Large intestine (tissue), 12 donors: ENCODE measurements at places on chromosomes 13 and 19. TPM values are rescaled to one million over a fixed set of nuclear protein-coding genes. Genes with fewer than 3 reads are reported as not detected.

The CEACAM3 gene
- polyA plus RNA-seq: 0.36 TPM

DNA sequence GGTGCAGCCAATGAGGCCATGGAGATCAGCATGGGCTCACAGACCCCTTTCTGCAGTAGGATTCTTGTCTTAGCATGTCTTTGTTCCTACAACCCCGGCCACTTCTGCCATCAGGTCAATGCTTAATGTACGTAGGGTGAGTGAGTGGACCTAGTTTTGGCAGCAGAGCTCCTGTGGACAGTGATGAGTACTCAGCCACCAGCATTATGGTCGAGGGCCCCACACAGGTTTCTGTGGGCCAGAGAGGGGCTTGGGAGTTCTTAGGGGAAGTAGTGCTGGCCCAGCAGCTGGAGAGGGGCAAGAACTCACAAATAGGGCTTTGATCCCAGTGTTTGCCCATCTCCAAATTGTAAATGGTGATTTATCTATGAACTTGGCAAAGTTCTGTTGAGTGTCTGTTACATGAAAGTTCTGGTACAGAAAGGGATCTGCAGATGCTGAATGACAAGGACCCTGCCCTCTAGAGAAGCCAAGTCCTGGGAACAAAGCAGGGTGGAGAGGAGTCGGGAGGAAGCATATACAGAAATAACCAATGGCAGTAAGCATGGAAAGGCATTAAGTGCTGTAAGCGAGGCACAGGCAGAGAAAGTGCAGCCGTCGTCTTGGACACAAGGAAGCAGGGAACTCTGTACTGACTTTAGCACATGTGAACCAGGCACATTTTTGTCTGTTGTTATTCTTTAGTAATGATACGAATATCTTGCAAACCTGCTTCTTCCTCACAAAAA lies 185.1 kb downstream of the MTUS2 start:
- DNase-seq: no peak

- DNase-seq: peak; percentile 28
Observed at GRCh38 chr19:18657590-18658365, 20.9 kb downstream of the KLHL26 start.

The LAMP1 gene
- polyA plus RNA-seq: 215 TPM

The ZNF229 gene
- 9.2 TPM for polyA plus RNA-seq

GRCh38 chr19:29702161-29702962 lies 12.7 kb downstream of the C19orf12 start:
- DNase-seq: no peak

The ZNF726 gene
- 4.5 TPM for polyA plus RNA-seq

The ZNF584 gene
- 7.1 TPM for polyA plus RNA-seq

- peak; percentile 33 for DNase-seq
Observed at GRCh38 chr19:8445488-8446001, 770 bp downstream of the HNRNPM start.

DNA sequence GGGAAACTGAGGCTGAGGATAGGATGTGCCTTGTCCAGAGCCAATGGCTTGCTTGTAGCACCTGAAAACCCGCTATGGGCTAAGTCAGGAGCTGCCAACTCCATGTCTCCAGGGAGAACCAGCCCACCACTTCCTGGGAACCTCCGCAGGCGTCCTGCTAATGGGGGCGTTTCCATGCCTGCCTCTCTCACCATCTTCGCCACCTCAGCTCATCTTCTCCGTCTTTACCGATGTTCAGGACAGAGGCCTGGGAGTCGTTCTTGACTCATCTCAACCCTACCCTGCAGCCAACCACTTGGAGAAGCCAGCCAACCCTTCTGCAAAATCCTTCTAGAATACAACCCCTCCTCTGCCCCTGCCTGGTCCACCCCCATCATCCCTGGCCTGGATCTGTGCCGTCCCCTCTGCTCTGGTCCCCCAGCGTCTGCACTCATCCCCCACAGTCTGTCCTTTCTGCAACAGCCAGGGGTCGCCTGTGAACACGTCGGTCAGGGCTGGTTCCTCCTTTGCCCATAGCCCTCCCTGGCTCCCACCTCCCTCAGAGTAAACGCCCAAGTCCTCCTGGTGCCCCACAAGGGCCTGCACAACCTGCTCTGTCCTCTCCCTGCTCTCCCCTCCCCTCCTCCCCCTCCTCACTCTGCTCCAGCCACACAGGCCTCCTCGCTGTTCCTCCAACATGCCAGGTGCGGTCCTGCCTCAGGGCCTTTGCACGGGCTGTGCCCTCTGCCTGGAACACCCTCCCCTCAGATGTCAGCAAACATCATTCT lies 31.0 kb downstream of the PTPRS start:
- DNase-seq: no peak

GRCh38 chr13:23377983-23378632 lies 55.4 kb downstream of the SACS start:
- DNase-seq: no peak

The PSG4 gene
- polyA plus RNA-seq: not detected

DNA sequence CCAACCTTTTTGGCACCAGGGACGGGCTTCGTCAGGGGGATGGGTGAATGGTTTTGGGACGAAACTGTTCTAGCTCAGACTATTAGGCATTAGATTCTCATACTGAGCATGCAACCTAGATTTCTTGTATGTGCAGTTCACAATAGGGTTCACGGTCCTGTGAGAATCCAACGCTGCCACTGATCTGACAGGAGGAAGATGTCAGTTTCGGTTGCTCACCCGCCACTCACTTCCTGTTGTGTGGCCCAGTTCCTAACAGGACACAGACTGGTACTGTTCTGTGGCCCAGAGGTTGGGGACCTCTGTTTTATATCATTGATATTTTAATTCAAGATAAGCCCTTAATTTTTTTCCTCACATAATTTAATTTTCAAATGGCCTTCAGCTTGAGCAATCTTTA lies 26.7 kb upstream of the TDRD3 start:
- no peak for DNase-seq

The STX10 gene
- 49.0 TPM for polyA plus RNA-seq

The FUT2 gene
- 105 TPM for polyA plus RNA-seq

- no peak for DNase-seq
Observed at GRCh38 chr13:98111168-98112098, 31.5 kb upstream of the FARP1 start.

GRCh38 chr13:58852076-58852475 lies 1220.5 kb downstream of the PCDH17 start:
- no peak for DNase-seq

- DNase-seq: no peak
Observed at GRCh38 chr19:5948752-5949564, 29.0 kb downstream of the RANBP3 start.

The CD22 gene
- polyA plus RNA-seq: 2.2 TPM

The PTBP1 gene
- polyA plus RNA-seq: 240 TPM

- DNase-seq: no peak
Observed at GRCh38 chr13:81664872-81665271, 1323.9 kb upstream of the SPRY2 start.
